ENCODE measurements at places on chromosomes 5 and 9. TPM values are rescaled to one million over a fixed set of nuclear protein-coding genes. Genes with fewer than 3 reads are reported as not detected.

Gene HAVCR1
- not detected for total RNA-seq

Gene EPB41L4A
- total RNA-seq, result 43.7 TPM

Gene GRAMD2B
- total RNA-seq, result 45.4 TPM

Gene CCDC192
- total RNA-seq, result not detected

Gene ANXA2R
- total RNA-seq, result 1.9 TPM

Gene AMBP
- not detected for total RNA-seq

Gene ZBED3
- total RNA-seq, result 10.0 TPM

Gene TUSC1
- 17.1 TPM for total RNA-seq

Gene TRIM36
- total RNA-seq, result 0.94 TPM

Gene GCNT4
- 0.31 TPM for total RNA-seq

Gene CXCL14
- total RNA-seq, result not detected

Gene CAPSL
- not detected for total RNA-seq

Gene ARHGEF39
- 0.50 TPM for total RNA-seq

Gene TEX48
- total RNA-seq, result not detected

Gene FRRS1L
- 3.9 TPM for total RNA-seq

Gene IFNB1
- not detected for total RNA-seq

Gene RCL1
- total RNA-seq, result 6.1 TPM

Gene PCDHA9
- not detected for total RNA-seq

Gene CLPTM1L
- 47.5 TPM for total RNA-seq

Gene HSPB3
- 413 TPM for total RNA-seq

Gene TEK
- total RNA-seq, result 17.8 TPM

Gene BRIX1
- total RNA-seq, result 14.6 TPM

Gene PDLIM4
- 47.8 TPM for total RNA-seq

Gene EDIL3
- 14.6 TPM for total RNA-seq

Gene CDH12
- total RNA-seq, result not detected

Gene NTNG2
- 14.6 TPM for total RNA-seq

Gene IL9
- total RNA-seq, result not detected

Gene SLCO6A1
- not detected for total RNA-seq

Gene MRRF
- total RNA-seq, result 33.8 TPM

Gene EIF4E1B
- not detected for total RNA-seq

Gene TAF11L5
- not detected for total RNA-seq

Gene ALDH1A1
- total RNA-seq, result 44.1 TPM

Gene KIF12
- total RNA-seq, result not detected

Gene IFNA13
- total RNA-seq, result not detected

Gene ZNF658
- total RNA-seq, result 12.0 TPM

Measured in right cardiac atrium (tissue), 5 donors.